ENCODE measurements at places on chromosomes 2 and 18.

DNA sequence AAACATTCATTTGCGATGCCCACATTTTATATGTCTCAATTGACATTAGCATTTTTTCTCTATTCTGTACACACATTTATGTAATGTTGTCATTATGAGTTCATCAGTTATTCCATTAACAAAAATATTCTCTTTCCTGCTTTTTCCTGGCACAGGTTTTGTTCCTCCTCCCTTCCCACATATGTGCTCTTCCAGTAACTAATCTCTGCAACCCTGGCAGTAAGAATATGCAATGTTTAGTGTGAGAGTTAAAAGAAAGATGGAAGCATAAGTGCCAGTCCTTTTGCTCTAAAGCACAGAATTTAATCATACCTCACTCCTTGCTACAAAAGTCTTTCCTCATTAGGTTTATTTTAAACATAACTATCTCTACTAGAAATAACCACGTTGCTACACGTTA lies 155.8 kb upstream of the ERBB4 start:
- DNase-seq = no peak

GRCh38 chr2:36371928-36372391 lies 16.4 kb downstream of the CRIM1 start:
- peak; percentile 66 for DNase-seq

DNA sequence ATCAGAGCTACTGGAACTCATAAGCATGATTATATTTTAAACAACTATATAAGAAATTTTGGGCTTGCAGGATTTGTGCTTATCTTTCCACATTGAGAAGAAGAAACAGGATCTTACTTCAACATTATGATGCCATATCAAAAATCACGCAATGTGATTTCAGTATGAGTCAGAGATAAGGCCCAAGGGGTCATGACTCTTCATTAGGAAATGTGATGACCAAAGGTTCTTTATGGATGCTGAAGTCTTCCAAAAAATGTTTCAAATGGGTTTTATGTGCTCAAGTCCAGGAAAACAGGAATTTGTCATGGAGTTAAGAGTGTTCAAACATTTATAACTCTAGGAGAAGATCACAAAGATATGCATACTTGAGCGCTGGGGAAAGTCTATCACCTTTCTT lies 7.8 kb upstream of the SERPINB2 start:
- DNase-seq = no peak

DNA sequence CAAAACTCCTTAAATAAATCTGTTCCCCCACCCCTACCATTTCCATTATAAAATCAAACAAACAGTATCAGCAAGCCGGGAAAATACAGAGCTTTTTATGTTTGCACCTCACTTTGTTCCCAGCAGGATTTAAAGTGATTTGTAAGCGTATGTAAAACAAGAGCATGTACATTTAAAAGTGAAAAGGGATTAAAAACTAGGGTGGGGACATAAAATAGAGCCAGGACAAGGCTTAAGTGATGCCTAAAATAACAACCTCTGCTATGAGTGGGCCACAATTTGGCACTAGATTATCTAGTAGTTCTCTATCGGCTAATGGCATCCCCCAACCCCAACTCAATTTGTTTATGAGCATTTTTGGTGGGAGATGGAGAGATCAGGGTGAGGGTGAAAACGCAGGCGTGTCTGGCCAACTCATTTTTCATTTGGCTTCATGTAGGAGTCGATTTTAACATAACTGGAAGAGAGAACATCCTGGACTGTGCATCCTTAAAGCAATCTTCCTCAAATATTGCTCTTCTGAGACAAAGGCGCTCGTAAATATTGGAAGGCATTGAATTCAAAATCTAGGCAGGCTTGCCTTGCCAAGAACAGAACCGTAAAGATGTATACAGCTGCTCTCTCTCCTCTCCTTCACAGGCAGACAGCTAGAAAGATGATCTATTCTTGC lies 34.5 kb upstream of the TSPYL6 start:
- DNase-seq = no peak

DNA sequence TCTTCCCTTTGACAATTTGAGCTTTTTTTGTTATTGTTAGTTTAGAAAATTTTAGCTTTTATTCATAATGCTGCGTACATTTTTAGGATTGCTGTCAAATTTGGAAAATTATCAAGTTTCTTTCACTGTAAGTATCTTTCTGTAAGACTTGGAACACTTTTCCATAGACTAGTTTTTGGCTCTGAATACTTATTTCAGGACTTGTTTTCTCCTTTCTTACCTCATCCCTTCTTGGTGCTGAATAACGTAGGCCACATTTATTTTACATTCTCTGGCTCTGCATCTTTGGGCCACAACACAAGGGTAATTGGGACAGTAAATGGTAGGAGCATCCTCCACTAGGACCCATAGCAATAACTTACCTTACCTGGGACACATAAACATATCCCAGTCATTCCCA lies 85.1 kb downstream of the CCDC85A start:
- DNase-seq = no peak

DNA sequence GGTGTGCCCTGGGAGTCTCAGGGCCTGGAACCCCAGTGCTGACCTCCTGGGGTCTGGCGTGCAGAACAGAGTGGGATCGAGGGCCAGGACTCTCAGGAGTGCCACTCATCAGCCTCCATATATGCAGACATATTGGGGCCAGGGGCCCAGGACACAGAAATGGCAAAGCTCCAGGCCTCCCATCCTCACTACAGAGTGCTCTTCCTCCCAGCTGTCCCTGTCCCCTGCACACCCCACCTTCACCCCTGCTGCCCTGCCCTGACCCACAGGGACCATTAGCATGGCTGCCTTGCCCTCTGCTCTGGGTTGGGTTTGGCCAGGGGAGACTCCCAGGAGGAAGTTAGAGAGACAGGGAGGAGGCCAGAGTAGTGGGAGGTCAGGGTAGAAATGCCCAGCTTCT lies 2.8 kb downstream of the TEX51 start:
- no peak for DNase-seq

DNA sequence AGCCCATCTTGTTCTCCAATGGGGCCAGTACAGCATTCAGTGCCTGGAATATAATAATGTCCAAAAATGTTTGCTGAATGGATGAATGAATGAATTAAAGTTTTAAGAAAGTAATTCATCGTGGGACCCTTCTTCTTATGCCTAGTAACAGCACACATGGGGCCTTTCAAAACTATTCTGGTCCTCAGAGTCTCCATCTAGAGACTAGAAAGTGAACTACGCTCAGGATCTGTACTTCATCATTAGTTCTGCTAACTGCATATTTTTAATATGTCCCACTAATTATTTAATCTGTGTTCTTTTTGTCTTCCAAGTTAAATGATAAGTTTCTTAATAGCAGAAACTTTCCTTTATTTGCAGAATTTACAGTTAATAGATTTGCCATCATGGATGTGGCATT lies 172.5 kb downstream of the SMAD2 start:
- no peak for DNase-seq

- no peak for DNase-seq
Measured at GRCh38 chr2:164711766-164712138, 90.5 kb upstream of the GRB14 start.

DNA sequence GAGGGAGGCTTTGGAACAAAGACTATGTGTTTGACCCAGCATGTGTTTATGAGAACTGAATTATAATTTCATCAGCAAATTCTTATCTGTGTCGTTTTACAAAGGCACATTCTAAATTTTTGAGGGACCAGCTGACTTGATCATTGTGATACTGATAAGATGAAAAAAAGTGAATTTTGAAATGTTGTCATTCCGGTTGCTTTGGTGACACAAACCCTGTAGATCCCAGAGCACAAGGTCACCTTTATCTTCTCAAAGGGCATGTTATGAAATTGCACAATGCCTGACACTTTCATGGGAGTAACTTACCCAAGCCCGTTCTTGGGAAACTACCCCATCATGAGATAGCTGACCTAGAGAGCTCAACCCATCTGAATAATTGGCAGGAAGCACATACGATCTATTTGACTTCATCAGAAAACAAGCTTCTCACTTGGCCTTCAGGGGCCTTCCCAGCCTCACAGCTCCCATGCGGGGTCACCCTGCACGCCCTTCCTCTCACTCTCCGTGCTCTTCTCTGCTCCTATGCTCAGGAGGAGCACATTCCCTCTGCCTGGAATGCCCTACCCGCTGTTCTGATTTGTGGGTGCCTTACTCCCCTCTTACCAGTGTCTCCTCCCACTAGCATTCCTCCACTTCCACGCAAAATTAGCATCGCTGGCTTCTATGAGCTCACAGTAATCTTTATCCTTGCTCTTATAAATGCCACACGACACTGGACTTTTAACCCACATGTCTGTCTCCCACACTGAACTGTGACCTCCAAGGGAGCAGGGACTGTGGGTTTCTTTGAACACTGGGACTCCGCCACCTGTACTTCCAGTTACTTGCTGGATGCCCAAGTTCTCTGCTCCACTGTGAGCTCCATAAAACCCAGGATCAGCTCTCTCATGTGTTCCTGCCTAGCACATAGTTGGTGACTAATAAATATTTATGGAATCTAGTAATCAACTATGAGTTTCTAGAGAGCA lies 555.8 kb upstream of the ID2 start:
- DNase-seq = no peak

DNA sequence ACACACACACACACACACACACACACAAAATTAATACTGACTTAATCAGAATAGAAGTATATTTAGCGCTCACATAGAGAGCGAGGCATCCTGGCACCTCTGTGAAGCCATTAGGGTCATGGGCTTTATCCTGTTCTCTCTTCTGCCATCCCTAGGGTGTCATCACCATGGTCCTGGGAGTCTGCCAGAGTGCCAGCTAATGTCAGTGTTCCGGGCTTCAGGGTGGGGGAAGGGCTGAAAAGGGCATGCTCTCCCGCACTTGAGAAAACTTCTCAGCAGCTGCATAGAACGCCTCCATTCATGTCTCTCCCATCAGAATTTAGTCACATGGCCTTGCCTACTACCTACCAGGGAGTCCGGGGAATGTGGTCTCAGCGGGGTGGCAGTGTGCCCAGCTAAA lies 19.7 kb upstream of the DYNC2LI1 start:
- DNase-seq = no peak

GRCh38 chr2:18372641-18373040 lies 187.8 kb downstream of the RDH14 start:
- DNase-seq = no peak

DNA sequence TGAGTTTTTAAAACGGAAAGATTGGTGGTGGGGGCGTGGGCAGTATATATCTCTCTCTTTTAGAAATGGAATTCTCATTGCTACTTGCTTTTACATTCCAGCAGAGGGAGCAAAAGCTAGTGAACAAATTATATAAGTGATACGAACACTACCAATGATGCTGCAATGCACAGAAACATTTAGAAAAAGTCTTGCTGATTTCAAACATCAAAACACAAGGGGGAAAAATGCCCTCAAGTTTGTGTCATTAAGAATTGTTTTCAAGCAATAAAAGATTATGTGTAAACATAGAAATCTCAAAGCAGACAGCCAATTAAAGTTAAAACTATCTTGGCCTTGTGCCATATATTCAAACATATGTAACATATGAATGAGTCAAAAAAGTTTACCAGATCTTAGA lies 296.3 kb upstream of the KCNJ3 start:
- DNase-seq = peak; percentile 62

DNA sequence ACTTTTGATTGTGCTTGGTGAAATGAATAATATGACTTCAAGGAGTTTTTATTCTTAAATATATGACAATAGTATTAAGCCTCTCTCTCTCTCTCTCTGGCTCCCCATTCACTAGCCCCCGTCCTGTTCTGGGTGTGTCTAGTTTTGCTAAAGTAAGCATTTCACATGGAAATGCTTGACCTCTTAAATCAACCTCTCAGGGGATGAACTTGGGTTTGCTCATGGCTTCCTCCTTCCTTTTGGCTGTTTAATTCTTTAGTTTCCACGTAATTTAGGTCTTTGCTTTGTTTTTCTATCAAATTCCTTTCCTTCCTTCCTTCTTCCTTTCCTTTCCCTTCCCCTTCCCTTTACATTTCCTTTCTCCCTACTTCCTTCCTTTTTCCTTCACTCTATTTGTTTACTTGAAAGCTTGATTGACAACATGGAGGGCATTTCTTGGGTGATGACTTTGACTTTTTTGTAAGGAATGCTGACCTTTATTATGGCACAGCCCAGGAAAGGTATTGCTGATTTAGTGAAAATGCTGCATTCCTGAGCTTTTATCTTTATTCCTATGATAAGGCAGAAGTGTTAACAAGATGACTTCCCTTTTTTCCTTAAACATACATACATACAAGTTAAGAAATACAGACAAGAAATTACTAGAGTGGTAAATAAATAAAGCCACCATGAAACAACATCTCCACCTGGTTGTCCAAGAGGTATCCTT lies 3.6 kb downstream of the DPP4 start:
- no peak for DNase-seq

DNA sequence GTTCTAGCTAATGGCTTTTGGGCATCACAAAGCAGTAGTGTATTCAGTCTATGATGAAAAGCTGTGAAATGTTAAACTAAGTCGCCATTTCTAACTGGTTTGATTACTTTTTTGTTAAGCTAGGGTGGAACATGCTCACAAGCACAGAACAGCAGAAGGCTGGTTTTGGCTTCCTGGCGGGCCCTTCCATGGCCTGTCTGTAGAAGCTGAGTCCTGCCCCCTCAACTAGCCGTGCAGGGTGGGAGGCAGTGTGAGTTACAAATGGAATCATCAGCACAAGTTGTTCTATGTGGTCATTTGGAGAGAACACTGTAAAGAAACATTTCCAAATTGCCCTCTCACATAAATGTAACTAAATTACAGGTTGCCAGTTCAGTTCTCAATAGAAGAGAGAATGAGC lies 290.8 kb downstream of the ALPK2 start:
- no peak for DNase-seq

- DNase-seq = no peak
Measured at GRCh38 chr2:16686641-16687040, 21.0 kb upstream of the CYRIA start.

- DNase-seq = peak; percentile 12
Measured at GRCh38 chr2:48175254-48175653, 269.0 kb upstream of the FBXO11 start.

DNA sequence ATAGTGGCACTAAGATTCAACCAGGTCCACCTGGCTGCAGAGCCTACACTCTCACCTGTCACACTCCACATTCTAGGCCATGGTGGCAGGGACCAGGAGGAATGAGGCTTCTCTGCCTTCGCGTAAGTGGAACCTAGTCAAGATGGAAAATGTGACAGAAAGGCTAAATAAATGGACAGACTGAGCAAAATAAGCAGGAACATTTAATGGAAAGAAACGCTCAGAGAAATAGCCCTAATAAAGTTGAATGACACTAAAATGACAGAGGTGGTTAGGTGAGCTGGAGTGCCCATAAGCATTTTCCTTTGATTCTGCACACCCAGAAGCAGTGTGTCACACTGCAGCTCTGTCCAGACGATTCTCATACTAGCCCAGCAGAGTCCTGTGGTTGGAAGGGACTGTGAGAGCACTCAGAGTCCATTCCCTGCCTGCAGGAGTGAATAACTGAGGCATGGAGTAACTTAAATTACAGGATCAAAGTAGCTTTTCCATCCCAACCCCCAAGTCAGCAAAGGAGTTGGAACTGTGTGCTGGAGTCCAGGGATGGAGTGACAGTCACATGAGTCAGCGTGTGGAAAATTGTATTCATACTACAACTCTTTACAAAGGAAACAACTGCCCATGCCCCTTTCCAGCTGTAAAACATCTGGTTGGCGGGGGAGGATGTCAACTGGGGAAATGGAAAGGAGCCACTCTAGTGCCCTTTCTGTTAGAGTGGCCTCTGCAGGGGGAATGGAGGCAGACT lies 105.4 kb upstream of the LGALSL start:
- peak; percentile 32 for DNase-seq

- no peak for DNase-seq
Measured at GRCh38 chr2:160703648-160704585, 210.3 kb upstream of the RBMS1 start.

GRCh38 chr2:235406430-235406829 lies 87.4 kb upstream of the AGAP1 start:
- DNase-seq = no peak
